ENCODE measurements at places on chromosomes 13 and 19.

DNA sequence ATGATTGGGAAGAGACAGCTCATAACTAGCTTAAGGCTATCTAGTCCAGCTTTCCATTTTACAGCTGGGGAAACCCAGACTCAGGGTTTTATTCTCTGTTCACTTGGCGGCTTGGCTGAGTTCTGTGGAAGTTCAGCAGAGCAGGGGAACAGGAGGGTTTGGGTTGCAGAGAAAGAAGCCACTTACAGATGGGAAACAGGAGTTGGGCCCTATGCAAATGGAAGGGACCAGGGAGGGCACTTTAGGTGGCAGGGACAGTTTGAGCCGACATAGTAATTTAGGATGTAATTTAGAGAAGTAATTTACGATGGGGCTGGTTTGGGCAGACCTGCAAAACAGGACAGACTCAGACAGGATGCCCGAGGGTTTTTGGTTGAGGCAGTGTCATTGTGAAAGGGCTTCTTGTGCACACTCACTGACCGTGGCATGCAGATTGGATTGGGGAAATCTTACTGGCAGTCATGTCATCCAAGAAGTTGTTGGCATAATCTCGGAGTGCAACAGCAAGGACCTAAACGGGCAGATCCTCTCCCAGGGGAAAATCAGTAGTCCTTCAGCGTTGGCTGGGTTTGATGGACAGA lies 47.3 kb upstream of the GPR183 start:
- DNase-seq = no peak

DNA sequence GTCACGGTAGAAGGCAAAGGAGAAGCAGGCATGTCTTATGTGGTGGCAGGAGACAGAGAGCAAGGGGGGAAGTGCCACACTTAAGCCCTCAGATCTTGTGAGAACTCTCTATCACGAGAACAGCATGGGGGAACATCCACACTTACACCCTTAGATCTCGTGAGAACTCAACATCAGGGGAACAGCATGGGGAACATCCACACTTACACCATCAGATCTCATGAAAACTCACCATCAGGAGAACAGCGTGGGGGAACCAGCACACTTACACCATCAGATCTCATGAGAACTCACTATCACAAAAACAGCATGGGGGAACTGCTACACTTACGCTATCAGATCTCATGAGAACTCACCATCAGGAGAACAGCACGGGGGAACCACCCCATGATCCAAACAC lies 445.0 kb downstream of the MYO16 start:
- no peak for DNase-seq

GRCh38 chr19:19354932-19355331 lies 34.3 kb downstream of the MAU2 start:
- no peak for DNase-seq

DNA sequence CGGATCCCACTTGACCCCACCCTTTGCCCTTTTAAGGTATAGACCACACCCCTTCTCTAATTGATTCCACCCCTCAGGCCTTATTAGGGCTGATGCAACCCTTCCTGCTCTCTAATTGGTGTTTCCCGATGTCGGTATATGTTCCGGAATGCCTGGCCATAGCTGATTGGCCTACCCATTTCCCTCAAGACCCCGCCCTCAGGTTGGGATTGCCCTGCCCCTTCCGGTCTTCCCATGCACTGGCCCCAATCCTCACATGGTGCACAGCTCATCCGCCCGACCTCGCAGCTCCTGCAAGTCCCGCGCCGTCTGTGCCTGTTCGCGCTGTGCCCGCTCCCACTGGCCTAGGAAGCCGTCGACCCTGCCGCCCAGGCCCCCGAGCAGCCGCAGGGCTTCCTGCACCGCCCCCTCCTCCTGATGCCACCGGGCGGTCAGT lies 18.1 kb downstream of the TSKS start:
- no peak for DNase-seq

DNA sequence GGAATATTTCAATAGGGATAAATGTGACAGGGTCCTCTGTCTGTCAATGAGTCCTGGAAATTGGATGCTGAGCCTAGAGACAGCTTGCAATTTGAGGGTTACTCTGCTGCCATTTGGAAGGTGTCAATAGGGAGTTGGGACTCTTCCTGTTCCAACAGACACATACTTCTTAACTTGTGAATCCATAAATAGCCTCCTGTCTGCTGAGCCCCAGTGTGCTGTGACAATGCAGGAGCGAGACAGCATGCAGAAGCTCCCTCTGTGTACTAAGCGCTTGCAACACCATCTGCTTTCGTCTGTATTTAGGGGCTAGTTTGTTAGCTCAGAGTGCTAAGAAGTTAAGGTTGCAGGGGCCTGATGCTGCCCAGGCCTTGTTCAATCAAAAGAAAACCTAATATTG lies 58.5 kb upstream of the GPR12 start:
- peak; percentile 46 for DNase-seq

- DNase-seq = no peak
Observed at GRCh38 chr19:14116918-14117578, 514 bp downstream of the PRKACA start.

DNA sequence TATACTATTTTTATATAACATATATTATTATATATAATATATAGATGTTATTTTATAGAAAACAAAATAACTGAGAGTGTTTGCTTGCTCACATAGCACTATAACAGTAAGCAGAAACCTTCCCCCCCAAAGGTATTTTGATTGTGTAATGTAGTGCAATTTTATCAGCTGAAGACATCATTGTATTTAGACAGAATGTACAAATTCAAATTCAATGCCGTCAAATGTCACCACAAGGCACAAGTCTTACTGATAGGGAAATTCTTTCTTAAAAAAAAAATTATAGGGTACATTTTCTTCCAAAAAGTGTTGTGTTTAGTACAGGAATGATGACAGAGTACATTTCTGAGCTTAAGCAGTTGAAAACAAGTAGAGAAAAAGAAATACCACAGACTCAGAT lies 1147.1 kb upstream of the SPRY2 start:
- no peak for DNase-seq

DNA sequence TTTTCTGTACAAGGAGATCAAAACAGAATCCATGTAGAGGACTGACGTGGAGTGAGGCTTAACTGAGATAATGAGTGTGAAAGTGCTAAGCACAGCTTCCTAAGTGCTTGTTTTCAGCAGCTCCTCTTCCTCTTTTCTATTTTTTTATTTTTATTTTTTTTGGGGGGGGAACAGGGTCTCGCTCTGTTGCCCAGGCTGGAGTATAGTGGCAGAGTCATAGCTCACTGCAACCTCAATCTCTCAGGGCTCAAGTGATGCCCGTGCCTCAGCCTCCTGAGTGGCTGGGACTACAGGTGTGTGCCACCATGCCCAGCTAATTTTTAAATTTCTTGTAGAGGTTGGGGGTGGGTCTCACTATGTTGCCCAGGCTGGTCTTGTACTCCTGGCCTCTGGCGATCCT lies 5.6 kb upstream of the FOSB start:
- no peak for DNase-seq

GRCh38 chr13:45482571-45483173 lies 17.9 kb downstream of the COG3 start:
- no peak for DNase-seq

GRCh38 chr13:24458736-24459135 lies 53.8 kb downstream of the PARP4 start:
- no peak for DNase-seq

GRCh38 chr19:31283701-31284100 lies 65.5 kb downstream of the TSHZ3 start:
- DNase-seq = no peak

GRCh38 chr13:99686157-99686572 lies 184.9 kb downstream of the TM9SF2 start:
- DNase-seq = no peak

GRCh38 chr13:77838271-77838670 lies 80.4 kb downstream of the EDNRB start:
- no peak for DNase-seq

- no peak for DNase-seq
Observed at GRCh38 chr19:2691951-2692350, 10.5 kb downstream of the GNG7 start.

DNA sequence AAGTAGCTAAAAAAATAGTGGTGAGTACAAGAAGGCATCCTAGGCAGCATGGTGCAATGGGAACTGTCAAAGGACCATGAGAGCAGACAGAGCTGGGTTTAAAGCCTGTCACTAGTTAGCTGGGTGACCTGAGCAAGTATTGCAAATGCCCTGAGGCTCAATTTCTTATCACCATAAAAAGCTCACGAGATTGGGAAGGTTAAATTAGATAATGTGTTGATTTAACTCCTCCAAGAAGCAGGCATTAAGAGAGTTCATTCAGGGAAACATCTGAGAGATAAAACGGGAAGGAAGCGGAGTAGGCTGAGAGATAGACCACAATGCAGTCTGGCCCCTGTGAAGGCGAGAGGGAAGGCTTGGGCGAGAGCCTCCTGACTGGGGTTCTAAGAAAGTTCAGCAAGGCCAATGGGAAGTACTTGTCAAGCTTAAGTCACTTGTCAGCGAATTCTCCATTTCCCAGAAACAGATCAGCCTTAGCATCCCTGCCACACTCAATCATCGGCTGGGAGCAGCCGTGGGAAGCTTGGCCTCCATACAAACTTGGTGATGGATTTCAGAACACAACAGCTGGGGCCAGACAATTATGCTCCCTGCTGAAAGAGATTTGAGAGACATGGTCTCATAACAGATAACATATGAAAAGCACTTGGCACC lies 105.5 kb downstream of the POU4F1 start:
- DNase-seq = no peak

- no peak for DNase-seq
Observed at GRCh38 chr13:33958964-33959363, 141.0 kb downstream of the RFC3 start.

- DNase-seq = no peak
Observed at GRCh38 chr19:5000120-5000611, 31.3 kb downstream of the KDM4B start.

- DNase-seq = no peak
Observed at GRCh38 chr19:49231804-49232203, 74.2 kb downstream of the TRPM4 start.

Data from spinal cord (tissue), 10 donors.